Type B pancreatic cell (in vitro differentiated cells): ENCODE measurements at places on chromosomes 5 and 9. TPM values are rescaled to one million over a fixed set of nuclear protein-coding genes. Genes with fewer than 3 reads are reported as not detected.

- DNase-seq: no peak
Observed at GRCh38 chr5:95857185-95857945, 34.8 kb upstream of the GLRX start.

DNA sequence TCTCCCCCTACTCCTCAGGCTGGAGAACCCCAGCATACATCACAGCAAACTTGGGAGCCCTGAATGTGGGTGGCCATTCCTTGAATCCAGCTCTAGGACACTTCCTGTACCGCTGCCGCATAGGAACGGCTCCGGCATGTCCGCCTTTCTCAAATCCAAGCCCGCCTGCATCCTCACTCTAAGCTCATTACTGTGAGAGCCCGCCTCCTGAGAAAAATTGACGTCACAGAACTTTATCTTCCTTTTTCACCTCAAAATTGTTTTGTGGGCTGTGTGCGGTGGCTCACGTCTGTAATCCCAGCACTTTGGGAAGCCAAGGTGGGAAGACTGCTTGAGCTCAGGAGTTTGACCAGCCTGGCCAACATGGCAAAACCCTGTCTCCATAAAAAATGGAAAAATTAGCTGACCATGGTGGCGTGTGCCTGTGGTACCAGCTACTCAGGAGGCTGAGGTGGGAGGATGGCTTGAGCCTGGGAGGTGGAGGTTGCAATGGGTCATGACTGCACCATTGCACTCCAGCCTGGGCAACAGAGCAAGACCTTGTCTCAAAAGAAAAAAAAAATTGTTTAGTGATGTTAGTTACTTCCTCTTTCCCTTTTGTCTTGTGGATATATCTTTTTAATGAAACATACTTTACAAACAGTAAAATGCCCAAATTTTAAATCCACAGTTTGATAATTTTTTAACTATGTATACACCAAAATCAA is 22.8 kb downstream of the RNF44 start:
- no peak for DNase-seq

The BSPRY gene
- total RNA-seq: 9.0 and 22.6 TPM in 2 replicates

- DNase-seq: no peak
Observed at GRCh38 chr5:83475935-83476814, 4.6 kb downstream of the VCAN start.

DNA sequence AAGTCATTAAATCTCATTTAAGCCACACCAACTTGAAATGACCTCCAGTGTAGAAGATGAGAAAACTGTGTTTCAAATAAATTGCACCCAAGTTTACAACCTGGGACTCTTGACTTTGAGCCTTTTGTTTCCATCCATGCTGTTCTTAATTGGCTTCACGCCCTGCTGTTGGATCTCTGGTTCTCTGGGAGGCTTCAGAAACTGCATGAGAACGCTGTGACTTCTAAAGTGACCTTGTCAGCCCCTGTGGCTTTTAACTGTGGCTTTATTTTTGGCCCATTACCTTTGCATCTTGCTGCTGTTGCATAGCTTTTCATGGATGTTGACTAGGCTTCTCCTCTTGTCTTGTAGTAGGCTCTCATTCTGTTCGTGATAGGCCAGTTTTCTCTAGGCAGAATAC is 29.3 kb downstream of the TNFAIP8 start:
- no peak for DNase-seq

DNA sequence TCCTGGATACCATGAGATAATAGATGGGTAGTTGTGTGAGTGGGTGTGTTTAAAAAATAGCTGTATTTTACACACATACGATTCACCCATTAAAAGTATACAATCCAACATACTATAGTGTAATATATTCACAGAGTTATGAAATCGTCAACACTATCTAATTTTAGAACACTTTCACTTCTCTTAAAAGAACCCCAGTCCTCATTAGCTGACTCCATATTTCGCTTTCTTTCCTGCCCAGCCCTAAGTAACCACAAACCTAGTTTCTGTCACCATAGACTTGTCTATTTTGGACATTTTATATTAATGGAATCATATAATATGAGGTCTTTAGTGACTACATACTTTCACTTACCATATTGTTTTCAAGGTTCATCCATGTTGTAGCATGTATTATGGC is 63.8 kb upstream of the S1PR3 start:
- DNase-seq: no peak
